Stomach (tissue), 19 donors: ENCODE measurements at places on chromosomes 2 and 18. TPM values are rescaled to one million over a fixed set of nuclear protein-coding genes. Genes with fewer than 3 reads are reported as not detected.

DNA sequence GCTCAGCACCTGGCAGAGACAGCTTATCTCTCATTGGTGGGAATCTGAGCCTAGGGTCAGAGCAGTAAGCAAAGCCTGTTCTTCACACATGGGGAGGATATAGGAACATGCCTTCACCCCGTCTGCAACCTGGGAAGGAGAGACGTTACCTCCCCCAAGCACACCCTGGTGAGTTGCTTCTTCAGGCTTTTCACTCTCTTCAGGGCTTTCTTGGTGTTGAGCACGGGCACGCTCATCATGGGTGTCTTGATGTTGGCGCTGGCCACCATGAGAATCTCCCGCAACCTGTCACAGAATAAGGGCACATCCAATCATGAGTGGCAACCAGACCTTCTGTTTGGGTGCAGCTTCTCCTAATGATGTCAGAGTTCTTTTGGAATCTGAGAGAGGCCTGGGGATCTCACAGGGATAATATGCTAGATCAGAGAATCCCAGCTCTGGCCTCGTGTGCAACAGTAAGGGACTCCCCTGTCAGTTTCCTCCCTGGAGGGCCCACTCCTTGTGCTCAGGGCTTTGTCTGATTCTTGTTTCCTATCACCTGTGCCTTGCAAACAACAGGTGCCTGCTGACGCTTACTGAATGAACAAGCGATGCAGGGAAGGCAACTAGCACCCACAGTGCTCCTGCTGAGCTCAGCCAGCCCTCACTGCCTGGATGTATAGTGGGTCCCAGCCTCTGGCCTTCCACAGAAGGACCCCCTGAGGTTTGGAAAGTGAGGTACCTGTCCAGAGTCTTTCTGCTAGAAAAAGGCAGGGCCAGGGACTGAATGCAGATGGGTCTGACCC is 66.3 kb downstream of the POLR1A start:
- DNase-seq: no peak

- DNase-seq: peak; percentile 9
Measured at GRCh38 chr2:134459706-134460406, 206.0 kb downstream of the MGAT5 start.

- DNase-seq: peak; percentile 50
Measured at GRCh38 chr18:44589693-44590355, 90.9 kb upstream of the SETBP1 start.

DNA sequence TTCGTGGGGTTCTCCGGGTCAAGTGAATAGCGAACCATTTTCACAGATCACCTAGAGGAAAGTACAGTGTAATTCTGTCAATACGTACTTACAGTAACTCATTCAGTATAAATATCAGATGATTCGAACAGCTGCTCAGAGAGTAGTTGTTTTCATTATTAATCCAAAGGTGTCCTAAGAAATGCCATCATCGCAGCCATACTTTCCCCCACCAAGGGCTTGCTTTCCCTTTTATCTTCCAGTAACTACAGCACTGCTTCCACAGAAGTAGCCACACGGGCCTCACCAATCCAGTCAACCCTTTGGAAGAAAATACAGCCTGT is 4.5 kb upstream of the C18orf32 start:
- DNase-seq: no peak

Gene SLC19A3
- 3.6 TPM for total RNA-seq
